Muscle of arm (tissue), 14 donors: ENCODE measurements at places on chromosomes 3 and 15.

GRCh38 chr15:68447209-68447608, 15.2 kb upstream of the ITGA11 start:
- DNase-seq: no peak

DNA sequence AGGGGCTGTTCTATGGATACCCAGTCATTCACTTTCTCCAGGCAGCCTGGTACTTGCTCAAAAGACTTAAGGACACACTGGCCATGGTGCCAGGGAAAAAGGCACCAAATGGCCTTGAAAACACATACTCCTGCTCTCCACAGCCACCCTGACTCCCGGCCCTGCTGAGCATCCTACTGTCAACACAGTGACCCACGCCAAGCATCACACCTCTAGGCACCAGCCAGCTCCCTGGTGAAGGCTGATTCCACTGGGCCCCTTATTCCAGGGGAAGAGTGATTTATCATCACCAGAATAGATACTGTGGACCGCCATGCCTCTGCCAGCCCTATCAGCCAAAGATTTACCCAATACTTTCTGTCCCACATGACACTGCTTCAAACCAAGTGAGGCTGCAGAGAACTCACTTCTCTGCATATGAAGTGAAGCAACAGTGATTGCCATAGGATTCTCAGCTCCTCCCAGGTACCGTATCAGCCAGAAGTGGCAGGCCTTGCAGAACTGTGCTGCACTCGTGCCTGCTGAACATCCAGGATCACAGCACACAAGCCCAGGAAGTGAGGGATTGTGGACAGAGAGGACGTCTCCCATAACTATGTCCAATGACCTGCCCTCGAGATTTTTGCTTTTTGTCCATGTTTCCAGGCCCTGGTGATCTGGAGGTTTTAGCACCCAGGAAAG, 63.7 kb downstream of the WHAMM start:
- no peak for DNase-seq

GRCh38 chr15:34883633-34884032, 85.9 kb downstream of the AQR start:
- no peak for DNase-seq

DNA sequence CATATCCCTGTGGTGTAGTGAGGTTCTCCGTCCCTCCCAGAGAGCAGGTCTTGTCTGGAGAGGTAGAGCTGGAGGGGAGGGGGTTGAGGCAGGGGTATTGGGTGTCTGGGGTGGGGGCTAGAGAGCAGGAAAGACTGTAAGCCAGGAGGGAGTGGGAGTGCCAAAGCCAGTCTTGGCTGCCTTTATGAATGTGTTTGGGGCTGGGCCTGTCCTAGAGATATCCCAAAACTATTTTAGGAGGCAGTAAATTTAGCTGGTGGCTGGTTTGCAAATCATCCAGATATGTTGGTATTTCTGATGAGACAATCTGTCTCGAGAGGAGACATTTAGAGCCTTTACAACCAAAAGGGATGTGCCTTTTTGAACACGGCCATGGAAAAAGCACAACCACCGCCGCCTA, 166.6 kb downstream of the TLE3 start:
- DNase-seq: no peak

GRCh38 chr3:48685603-48686511, at the start of gene NCKIPSD:
TSS of gene NCKIPSD (minus strand) at chr3:48685915. CDS start at chr3:48685807, 108 bp downstream.
- DNase-seq: peak; percentile 90

DNA sequence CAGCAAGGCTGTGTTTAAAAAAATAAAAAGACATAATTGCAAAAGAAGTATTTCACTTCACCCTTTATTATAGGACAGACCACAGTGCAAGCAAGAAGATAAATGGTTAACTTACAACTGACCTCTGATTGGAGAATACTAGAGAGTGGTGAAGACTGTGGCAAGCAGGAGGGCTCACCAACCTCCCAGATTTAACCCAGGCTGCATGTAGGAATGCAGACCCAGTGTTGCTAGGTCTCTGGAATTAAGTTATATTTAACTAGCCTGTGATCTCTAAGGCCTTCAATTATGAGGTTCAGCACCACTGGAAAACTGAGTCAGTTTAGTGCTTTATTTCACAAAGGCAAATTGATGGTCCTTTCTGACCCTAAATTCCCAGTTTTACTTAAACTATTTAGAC, 436.6 kb downstream of the LPP start:
- no peak for DNase-seq

DNA sequence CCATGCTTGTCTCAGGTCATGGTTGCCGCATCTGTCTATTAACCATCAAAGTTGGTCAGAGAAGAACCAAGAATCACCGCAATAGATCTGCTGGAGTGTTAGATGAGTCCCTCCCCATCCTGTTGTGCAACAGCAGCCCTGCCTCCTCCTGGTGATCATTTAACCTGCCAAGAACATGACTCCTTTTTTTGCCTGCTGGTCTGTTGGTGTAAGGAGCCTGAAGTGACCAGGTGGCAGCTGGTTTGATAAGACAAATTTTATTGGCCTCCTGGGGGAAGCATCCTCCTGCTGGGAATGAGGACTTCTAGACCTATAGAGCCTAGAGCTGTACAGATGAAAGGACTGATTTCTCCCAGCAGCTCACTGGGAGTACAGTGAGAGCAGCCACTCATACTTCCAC, 43.5 kb upstream of the RAF1 start:
- no peak for DNase-seq
